CD4-positive, alpha-beta T cell treated with Interleukin-4 for 4 hours (primary cell): ENCODE measurements at places on chromosomes 1 and 21.

DNA sequence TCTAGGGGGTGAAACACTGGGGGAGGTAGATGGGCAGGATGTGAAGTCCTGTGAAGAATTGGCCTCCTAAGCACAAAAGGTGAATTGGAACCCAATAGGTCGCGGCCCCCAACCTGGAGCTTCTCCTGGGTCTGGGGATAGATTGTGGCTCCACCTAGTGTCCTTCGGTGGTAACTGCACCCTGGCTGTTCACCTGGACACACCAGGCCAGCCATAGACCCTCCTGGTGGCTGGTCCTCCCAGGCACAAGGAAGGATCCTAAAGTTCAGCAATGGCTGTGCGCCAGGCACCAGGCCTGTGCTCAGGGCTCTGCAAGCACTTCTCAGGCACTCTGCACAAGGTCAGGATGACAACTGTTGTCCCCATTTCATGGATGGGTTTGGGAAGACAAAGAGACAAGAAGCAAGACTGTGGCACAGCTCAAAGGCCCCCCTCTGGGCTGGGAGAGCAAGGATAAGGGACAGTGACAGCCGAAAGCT, 13.5 kb downstream of the ESPN start:
- DNase-seq: peak; percentile 68

- DNase-seq: no peak
Measured at GRCh38 chr1:36988741-36989193, 45.5 kb downstream of the GRIK3 start.

GRCh38 chr1:154628121-154628405, 20.1 kb upstream of the ADAR start:
- no peak for DNase-seq

GRCh38 chr1:44714532-44714931, 16.4 kb downstream of the RNU5D-1 start:
- no peak for DNase-seq

- no peak for DNase-seq
Measured at GRCh38 chr1:83104558-83104957, 894.4 kb downstream of the TTLL7 start.

- DNase-seq: no peak
Measured at GRCh38 chr1:99331636-99332035, 67.3 kb downstream of the PLPPR4 start.

DNA sequence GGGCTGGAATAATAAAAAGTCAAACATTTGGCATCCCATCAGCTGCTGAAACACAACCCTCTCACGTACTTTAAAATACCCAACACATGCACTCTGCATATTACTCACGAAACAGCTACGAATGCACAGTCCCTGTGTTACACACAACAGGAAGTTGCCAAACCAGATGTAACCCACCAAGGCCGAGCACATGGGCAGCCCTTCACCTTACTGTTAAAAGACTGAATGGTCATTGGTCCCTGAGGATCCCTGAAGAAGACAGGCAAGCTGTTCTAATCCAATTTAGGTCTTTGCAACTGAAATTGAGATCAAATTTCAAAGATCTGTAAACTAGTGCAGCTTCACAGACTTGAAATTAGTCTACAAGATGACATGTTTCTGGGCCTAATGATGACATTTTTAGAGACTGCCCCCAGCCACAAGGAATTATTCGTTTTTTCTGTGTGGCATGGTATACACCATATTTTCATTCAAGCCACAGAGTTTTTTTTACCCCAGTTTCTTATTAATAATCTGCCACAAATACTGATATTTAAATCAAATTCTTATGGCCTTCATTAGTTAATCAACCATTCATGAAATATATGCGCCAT, 25.6 kb upstream of the IER5 start:
- peak; percentile 46 for DNase-seq

DNA sequence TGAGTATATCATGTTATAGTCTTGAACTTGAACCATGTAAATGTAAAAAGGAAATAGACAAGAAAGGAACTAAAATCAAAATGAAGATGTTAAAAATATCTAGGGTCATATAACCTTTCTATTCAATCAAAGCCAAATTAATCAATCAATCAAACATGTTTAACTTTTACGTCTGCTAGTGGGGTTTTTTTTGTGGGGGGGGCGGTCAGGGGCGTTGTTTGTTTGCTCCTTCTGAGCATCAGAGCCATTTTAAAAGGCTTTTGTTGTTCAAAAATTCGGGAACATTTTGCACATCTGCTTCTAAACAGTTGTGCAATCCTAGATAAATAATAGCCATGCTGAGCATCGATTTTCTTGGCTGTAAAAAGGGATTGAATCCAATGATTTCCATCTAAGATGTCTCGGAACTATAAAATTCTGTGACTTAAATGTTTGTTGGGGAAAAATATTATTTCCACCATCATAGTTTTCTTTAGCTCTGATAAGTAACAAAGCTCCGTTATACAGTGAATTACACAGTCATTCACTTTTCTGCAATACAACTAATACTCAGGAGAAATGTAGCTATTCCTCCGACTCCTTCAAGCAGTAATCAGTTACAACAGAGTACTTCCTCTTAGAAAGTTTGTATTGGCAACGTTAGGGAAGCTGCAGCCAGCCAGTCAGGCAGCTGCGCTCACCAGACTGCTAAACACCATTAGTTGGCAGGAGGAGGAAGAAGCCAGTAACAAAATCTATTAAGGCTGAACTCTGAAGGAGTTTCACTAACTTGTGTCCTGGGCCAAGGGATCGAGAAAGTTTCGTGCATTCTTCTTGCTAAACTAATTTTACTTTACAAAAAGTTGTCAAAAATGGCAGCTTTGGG, 2.2 kb downstream of the SPATA6 start:
- peak; percentile 9 for DNase-seq

DNA sequence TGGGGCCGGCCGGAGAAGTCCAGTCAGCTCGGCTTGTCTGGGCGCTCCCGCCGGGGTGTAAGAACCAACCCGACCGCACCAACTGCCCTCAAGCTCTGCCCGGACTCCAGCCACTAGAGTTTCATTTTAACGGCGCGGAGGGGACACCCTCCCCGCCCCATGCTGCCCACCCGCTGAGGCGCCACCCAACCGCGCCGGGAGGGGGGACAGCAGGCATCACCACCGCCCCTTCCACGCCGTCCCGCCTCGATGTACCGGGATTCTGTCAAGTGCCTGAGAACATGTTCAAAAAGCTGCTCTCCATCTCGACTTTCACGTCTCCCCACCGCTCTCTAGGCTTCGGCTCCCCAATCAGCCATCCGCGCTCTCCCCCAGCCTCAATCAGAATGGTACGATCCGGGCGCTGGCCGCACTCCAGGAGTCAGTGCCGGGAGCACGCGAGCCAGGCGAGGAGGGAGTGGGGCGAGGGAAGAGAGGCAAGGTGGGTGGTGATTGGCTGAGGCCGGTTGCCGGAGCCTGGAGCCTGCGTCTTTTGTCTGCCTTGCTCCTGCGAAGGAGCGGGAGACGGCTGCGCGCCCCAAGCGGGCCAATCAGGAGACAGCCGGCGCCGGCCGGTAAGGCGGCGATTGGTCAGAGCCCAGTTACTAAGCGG, at the start of gene PIK3R3:
Gene PIK3R3, minus strand, starts transcription at position 101 of the 652 bp plus-strand sequence. CDS start 677 bp downstream, outside the sequence.
- DNase-seq: peak; percentile 95

DNA sequence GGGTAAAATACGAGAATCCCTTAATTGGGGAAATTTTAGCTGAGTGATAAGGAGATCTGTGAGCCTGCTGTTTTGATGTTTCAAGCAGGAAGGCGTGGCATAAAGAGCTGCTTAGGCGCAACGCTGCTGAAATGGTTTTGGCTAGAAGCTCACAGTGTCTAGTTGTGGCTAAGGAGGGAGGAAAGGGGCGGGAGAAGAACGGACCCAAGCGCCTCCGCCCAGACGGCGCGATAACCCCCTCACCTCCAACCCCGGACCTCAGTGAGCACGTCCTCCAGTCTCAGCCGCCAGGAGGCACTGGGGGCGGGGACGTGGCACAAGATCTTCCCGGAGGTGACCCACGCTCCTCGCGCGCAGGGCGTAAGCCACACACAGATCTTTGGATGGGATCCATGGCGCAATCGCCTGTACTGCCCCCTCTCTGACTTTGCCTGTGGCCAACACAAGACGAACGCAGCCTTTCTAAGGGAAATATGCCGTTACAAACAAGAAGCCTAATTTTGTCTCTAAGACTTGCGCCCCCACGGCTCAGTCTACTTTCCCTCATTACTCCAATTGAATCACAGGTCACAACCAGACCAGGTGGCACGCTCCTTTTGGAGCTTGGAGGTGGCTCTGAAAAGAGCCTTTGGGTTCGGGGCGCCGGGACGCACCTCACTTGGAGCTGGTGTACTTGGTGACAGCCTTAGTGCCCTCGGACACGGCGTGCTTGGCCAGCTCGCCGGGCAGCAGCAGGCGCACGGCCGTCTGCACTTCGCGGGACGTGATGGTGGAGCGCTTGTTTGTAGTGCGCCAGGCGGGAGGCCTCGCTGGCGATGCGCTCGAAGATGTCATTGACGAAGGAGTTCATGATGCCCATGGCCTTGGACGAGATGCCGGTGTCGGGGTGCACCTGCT, 23.4 kb upstream of the RNF187 start:
- peak; percentile 48 for DNase-seq

DNA sequence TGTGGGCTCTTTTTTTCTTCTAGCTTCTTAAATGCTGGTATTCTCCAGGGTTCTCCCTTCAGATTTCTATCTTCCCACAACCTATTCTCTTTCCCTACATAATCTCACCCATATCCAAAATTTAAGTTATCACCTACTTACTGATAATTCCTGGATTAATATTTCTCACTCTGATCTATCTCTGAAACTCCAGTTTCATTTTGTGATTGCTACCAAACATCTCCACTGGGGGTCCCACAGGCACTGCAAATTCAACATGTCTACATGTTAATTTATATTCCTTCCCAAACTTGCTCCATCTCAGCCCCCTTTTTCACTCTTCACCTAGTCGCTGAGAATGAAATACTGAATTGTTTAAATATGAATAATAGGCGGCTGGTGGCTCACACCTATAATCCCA, 9.9 kb upstream of the C1orf141 start:
- DNase-seq: peak; percentile 17

DNA sequence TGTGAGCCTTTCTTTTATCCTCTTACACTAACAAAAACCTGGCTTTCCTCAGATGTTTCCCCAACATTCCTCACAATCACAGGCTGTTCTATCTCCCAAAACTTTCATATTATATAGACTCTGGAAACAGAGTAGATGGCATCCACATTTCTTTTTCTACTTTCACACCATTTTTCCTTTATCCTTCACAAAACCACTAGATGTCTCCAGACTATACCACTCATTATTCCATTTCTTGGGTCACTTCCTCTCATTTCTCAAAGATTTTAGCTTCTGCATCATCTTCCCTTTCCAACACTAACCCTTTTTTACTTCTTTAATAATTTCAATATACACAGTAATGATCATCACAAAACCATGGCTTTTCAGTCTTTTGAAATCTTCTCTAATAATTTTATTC, 286.0 kb upstream of the DEPDC1 start:
- no peak for DNase-seq

- DNase-seq: no peak
Measured at GRCh38 chr1:159940006-159940620, 5.3 kb downstream of the IGSF9 start.

DNA sequence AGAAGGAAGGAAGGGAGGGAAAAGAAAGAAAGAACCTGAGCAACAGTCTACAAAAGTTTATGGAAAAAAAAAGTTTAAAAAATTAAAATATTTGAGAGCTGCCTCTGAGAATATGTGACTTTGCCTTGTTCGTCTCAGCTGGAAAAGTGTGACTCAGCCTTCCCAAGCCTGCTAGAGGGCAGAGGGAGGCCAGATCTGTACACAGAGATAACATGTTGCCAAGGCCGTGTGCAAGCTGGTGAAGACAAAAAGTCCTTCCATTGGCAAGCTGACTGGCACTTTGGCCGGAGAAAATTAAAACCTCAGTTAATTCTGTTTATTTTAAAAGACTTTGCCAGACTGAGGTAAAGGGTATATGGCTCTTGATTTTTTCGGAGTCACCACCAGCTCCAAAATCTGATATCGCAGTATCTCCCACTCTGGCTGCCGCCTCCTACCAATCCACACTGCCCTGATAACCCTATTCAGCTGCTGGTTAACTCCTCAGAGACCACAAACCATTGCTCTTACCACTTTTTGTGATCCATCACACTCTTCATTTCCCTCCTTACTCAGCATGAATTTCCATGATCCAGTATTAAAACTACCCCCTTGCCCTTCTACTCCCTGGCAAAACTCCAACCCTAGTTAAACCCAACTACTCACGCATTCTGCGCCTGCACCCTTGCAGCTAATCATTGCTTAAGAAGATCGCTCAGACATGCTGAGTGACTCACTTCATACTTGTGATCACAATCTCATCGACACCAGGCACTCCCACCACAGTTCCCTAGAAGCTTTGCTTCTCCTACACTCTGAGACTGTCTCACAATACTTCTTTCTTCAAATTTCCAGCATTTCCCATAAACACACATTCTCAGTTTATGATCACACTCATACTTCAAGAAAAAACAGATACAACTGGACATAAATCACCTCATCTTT, 5.7 kb upstream of the PPP1R15B start:
- DNase-seq: peak; percentile 31

DNA sequence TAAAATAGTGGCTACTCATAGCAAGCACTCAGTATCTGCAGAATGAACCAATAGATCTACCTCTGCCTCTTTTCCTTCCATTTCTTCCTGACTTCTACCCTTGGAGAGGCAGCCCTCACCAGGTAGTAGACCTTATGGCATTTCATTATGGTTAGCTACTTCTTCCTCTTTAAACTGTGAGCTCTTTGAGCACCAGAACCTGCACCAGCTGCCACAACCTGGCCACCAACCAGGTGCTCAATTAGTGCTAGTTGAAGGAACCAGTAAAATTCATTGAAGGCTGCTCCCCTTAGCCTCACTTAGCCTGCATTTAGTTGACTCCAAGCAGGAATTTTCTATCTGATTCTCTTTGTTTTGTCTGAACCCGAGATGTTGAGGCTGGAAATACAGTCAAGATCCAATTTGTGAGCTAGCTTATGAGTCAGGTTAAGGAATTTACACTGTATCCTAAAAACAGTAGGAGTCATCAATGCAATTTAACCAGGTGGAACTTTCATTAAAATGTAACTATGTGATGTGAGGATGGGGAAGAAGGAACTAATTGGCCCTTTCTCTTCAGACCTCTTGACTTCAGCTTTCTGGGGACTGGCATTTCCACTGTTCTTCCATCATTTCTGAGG, 81.5 kb upstream of the UBE2U start:
- DNase-seq: no peak

- DNase-seq: no peak
Measured at GRCh38 chr1:155012026-155012546, 9.5 kb downstream of the ZBTB7B start.
